Bronchial epithelial cell (primary cell): ENCODE measurements at places on chromosomes 4 and X. TPM values are rescaled to one million over a fixed set of nuclear protein-coding genes. Genes with fewer than 3 reads are reported as not detected.

GRCh38 chrX:130810561-130810960 is 92.4 kb downstream of the ENOX2 start:
- no peak for DNase-seq

Gene ANXA3
- 705 and 1,062 TPM in 2 replicates for total RNA-seq

GRCh38 chr4:61152433-61152832 is 47.7 kb upstream of the ADGRL3 start:
- DNase-seq: no peak

GRCh38 chrX:107674480-107675364 is 46.4 kb downstream of the PRPS1 start:
- DNase-seq: peak; percentile 54

GRCh38 chrX:111443946-111444345 is 32.0 kb upstream of the DCX start:
- no peak for DNase-seq

DNA sequence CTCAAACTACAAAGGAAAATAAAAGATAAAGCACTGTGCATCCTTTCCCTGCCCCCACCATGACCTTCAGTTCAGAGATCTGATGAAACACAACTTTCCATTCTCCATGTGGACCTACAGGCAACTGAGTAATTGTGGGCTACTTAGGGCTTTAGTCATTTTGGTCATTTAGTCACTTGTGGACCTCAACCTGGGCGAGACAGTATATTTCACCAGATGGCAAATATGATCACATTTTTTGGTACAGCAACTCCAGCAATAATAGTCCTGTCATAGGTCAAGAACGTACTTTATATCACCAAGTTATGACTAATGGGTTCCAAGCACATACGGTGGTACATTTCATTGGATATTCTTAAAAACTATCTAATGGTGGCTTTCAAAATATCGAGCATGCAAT is 141.2 kb downstream of the PDGFC start:
- DNase-seq: peak; percentile 27

Gene PABPC1L2A
- total RNA-seq: not detected in 2 replicates

DNA sequence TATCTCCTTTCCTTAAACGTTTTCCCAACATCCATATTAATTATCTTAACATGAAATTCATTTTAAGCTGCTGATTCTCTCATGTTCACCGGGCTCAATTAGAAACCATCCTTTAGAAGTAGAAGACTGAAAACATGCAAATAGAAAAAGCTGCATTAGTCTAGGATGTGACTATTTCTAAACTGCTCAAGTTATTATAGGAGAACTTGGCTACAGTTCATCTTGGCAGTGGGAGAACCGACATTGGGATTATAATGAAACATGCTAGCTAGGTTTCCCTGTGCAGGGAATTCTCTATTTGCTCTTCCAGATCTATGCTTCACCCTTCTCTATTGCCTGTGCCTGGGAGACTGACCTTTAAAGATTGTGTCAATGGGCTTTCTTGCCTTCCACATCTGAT is 151.0 kb upstream of the PPARGC1A start:
- DNase-seq: no peak
